Activated T-cell treated with anti-CD3 and anti-CD28 coated beads, Interleukin-2, amount 50 U/mL, for 48 hours (primary cell): ENCODE measurements at places on chromosomes 13 and 19.

DNA sequence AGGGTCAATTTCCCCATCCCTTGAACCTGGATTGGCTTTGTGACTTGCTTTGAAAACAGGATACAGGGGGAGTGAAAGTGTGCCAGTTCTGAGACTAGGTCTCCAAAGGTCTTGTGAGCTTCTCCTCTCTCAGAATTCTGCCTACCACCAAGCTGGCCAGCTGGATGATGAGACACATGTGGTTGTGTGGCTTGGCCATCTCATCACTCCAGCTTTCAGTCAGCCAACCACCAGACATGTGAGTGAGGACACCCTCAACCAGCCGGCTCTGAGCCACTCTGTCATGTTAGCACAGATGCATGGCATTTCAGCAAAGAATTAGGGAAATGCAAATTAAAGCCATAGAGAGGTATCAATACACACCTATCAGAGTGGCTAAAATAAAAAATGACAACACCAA is 29.5 kb downstream of the ENOX1 start:
- no peak for DNase-seq

DNA sequence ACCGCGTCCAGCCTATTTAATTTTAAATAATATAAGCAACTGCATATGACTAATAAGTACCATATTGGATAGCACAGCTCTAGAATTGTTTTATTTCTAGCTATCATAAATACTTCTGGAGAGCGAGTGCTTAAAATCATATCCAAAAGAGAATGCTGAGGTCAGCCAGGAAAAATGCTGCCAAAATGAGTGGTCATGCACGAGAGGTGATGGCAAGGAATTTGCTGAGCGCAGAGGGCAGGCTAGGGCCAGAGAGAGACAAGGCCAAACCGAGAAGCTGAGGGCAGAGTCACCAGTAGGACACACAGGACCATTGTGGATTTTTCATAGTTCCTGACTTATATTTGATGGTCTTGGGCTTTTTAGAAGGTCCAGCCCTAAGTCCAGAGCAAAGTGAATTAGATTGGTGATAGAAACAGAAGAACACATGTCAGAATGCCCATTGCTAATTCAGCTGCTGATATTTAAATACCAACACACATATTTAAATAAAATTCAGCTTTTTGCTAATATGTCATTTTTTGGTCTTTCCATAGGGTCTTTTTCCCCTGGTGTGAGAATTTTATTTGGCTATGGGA is 33.6 kb upstream of the UBL3 start:
- DNase-seq, result no peak

- DNase-seq, result no peak
These were observed 77.8 kb upstream of the SLAIN1 start for GRCh38 chr13:77619655-77620054.

DNA sequence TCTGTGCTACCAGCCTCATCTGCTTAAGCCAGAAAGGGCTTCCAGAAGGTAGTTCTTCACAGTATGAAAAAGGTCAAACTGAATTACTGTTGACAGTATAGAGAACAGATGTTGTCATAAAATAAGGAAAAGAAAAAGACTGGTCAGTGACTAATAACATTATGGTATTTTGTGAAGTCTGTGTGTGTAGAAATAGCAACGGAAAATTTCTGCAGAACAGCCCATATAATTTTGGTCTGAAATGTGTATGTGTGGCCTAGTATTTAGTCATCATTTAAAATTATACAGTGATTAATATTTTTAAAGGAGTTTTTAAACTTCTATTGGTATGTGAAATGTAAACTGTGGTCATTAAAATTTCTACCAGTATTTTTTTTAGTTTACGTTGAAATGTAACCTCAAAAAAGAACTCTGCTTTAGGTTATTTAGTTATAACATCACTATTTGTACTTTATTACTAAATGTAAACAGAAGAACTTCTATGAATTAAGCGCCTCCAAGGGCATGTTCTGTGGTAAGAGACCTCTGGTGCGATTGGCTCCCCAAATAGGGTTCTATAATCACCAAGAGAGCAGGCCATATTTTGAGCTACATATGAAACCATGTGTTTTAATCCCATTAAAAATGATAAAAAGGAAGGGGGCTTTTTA is 3.3 kb upstream of the GPR183 start:
- no peak for DNase-seq
